ENCODE measurements at places on chromosomes 3 and 15. TPM values are rescaled to one million over a fixed set of nuclear protein-coding genes. Genes with fewer than 3 reads are reported as not detected.

Gene CA12
- 7.3 TPM for total RNA-seq

Gene TRIM42
- not detected for total RNA-seq

Gene PIERCE2
- 1.8 TPM for total RNA-seq

Gene CPA3
- not detected for total RNA-seq

Gene LRTM1
- not detected for total RNA-seq

Gene IGSF11
- not detected for total RNA-seq

Gene SMAD3
- total RNA-seq = 94.9 TPM

Gene FBXO45
- total RNA-seq = 14.5 TPM

Gene TNNC1
- not detected for total RNA-seq

Gene WNT5A
- total RNA-seq = 128 TPM

Gene KY
- total RNA-seq = 0.43 TPM

Gene MME
- total RNA-seq = 354 TPM

Gene PPARG
- 0.88 TPM for total RNA-seq

Gene SUCNR1
- under 0.01 TPM for total RNA-seq

Gene FSTL1
- 957 TPM for total RNA-seq

Gene NT5DC2
- 68.6 TPM for total RNA-seq

Gene NLGN1
- total RNA-seq = 6.7 TPM

Gene CCR8
- total RNA-seq = not detected

Gene ZBBX
- total RNA-seq = not detected

Gene FMN1
- 3.0 TPM for total RNA-seq

Gene CPNE9
- total RNA-seq = not detected

Gene CPLX3
- not detected for total RNA-seq

Gene TMEM207
- total RNA-seq = not detected

Gene PDCD6IP
- total RNA-seq = 101 TPM

Gene MAGEL2
- under 0.01 TPM for total RNA-seq

Gene HIGD2B
- not detected for total RNA-seq

Gene RTP1
- total RNA-seq = not detected

Gene MUSTN1
- not detected for total RNA-seq

Gene RLBP1
- total RNA-seq = not detected

Gene ZKSCAN7
- 5.0 TPM for total RNA-seq

Gene ATP8B4
- total RNA-seq = 2.7 TPM

Gene HTR3E
- total RNA-seq = not detected

Gene ZNF660
- total RNA-seq = 1.7 TPM

Gene DUOXA2
- not detected for total RNA-seq

Gene SLC22A13
- total RNA-seq = 0.43 TPM

Gene FANCD2
- 1.8 TPM for total RNA-seq

Gene IQCH
- total RNA-seq = 1.9 TPM

Gene KNG1
- not detected for total RNA-seq

Gene ZDHHC3
- 72.4 TPM for total RNA-seq

Gene CYP19A1
- total RNA-seq = 0.14 TPM

Gene RBMS3
- 63.9 TPM for total RNA-seq

Measured in placental pericyte (primary cell).